ENCODE measurements at places on chromosomes 12 and 14.

GRCh38 chr14:36981832-36982529 lies 190.4 kb downstream of the SLC25A21 start:
- DNase-seq, result no peak

GRCh38 chr14:75604979-75605851 lies 26.8 kb downstream of the FLVCR2 start:
- DNase-seq, result no peak

GRCh38 chr12:131100031-131100674 lies 146.4 kb downstream of the ADGRD1 start:
- no peak for DNase-seq

DNA sequence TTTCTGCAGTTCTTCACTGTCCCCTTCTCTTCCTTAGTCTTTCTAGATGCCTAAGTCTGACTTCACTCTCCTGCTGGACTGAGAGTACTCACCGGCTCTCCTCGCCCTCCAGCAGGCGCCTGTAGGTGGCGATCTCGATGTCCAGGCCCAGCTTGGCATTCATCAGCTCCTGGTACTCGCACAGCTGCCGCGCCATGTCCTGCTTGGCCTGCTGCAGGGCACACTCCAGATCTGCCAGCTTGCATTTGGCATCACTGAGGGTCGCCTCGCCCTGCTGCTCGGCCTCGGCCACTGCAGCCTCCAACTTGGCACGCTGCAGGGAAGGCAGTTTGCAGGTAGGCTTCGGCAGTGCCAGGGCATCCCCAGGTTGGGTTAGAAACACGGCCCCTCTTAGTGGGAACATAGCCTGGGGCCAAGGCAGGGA lies 5.2 kb downstream of the KRT84 start:
- DNase-seq, result peak; percentile 39

DNA sequence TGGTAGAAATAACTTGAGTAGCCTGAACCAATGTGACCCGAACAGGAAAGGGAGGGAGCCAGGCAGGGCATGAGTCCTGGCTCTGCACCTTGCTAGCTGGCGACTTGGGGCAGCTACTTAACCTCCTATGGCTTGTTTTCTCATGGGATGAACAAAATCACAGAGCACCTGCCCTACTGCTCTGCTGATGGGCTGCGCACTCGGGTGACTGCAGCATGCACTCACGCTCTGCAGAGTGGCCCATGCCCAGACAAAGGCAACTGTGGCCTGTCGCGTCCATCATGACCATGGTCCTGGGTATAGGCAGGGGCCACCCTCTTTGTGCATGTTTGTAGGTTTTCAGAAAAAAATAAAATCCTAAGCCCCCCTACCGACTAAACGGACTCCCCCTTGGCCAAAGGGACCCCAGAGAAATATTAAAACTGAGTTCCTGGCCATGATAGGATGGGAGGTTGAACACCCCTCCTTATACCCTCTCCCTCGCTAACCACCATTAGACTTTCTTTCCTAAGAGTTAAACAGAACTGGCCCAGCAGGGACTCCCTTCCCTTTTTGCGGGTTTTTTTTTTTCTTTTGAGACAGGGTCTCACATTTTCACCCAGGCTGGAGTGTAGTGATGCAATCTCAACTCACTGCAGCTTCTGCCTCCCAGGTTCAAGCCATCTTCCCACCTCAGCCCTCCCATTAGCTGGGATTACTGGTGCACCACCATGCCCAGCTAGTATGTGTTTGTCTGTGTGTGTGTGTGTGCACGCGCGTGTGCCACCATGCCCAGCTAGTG lies 32.5 kb downstream of the VWF start:
- no peak for DNase-seq

- no peak for DNase-seq
These were observed 40.2 kb downstream of the PLEKHG7 start for GRCh38 chr12:92743026-92743425.

GRCh38 chr12:43665091-43665490 lies 93.5 kb downstream of the PUS7L start:
- DNase-seq, result no peak

GRCh38 chr14:37889087-37889486 lies 293.7 kb downstream of the TTC6 start:
- no peak for DNase-seq

- DNase-seq, result no peak
These were observed 398.9 kb upstream of the MIS18BP1 start for GRCh38 chr14:45651890-45652289.

GRCh38 chr12:51973560-51973959 lies 22.1 kb downstream of the ACVR1B start:
- DNase-seq, result no peak

DNA sequence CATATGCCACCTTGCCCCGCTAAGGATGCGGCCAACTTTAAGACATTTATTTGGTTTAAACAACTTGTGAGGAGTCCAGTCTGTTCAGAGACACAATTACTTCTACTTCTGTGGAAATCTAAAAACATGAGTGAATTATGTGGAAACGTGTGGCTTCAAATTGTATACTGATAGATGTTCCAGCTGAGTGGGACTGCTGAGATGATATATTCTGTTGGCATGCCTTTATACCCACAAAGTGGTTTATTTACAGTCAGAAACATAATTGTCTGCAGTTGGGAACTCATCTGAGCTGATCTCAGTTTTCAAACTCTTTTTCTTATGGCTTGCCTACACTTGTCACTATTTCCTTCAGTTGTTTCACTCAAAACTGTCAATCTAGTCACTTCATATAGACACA lies 67.8 kb downstream of the FLRT2 start:
- no peak for DNase-seq

DNA sequence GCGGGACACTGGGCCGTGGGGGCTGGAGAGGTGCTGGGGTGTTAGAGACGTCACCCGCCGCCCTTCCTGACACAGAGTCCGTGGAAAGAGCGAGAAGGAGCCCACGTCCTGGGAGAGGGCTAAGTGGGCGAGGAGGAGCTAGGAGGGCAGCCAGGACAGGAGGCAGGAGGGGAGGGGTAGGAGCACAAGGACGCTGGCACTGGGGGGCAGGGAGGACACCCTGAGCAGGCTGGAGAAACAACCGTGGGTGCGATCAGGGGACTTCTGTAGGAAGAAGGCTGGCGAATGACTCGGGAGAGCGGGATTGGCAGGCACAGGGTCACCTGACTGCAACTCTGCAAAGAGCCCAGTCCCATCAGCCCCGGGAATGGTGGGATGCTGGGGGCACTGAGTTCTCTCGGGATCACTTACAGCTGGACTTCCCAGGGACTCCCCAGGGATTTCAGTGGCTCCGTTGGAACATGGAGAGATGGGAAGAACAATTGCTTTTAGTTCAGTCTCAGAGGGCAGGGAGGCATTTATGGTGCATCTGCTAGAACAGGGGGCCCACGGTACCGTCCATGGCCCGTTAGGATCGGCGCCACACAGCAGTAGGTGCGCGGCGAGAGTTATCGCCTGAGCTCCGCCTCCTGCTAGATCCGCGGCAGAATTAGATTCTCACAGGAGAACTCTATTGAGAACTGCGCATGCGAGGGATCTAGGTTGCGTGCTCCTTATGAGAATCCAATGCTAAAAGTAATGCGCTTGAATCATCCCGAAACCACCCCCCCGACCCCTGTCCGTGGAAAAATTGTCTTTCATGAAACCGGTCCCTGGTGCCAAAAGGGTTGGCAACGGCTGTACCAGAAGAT lies 24.3 kb downstream of the UBR7 start:
- DNase-seq, result no peak

- DNase-seq, result no peak
These were observed 2.1 kb downstream of the PIANP start for GRCh38 chr12:6698352-6699046.

DNA sequence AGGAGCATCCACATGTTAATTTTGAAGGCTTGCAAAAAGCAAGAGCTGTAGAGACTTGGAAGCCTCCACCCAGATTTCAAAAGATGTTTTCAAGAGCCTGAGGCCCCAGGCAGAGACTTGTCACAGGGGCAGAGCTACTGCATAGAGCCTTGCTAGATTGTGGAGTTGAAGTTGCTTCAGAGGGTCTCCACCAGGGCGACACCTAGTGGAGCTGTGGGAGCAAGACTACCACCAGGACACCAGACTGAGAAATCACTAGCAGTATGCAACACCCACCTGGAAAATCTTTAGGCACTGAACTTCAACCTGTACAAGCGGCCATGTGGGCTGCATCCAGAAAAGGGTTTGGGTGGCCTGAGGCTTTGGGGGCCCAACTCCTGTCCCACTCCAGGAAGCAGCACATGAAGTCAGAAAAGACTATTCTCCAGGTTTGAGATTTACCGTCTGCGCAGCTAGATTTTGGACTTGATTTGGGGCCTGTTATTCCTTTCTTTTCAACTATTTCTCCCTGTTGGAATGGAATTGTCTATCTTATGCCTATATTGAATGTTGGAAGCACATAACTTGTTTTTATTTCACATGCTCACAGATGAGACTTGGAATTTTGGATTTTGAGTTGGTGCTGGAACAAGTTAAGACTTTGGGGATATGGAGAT lies 508.6 kb downstream of the FLRT2 start:
- peak; percentile 58 for DNase-seq
